Caco-2 (cell line): ENCODE measurements at places on chromosomes 4 and X.

DNA sequence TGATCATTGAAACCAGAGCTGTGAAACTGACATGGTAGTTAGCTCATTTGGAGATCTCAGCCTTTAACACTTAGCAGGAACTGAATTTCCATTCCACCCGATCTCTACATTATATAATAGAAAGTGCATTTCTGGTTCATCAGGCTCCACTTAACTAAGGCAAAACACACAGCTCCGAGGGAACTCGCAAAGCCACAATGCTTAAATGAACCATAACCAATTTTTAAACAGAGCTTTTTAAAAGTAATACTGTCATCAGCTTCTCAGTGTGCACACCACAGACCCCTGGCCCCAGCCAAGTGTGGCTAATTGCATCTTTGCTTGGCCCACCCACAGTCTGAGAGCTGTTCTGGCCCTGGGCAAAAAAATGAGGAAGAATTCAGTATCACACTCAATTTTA is 66.1 kb downstream of the DCHS2 start:
- no peak for DNase-seq

DNA sequence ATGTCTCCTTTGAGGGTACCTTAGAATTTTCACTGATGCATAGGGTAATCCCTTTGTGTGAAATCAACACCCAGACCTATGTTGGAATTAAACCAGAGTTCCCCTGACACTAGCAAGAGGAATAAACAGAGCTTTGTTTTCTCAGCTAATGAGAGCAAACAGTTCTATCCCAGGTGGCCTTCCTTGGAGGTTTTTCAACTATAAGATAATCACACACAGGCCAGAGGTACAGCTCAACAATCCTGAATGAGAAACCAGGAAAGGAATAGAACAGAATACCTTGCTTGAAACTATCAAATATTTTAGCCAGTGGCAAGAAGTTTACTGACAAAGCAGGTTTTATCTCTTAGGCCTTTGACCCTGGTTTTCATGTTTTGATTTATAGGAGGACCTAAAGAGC is 100.2 kb downstream of the OTC start:
- DNase-seq: no peak

DNA sequence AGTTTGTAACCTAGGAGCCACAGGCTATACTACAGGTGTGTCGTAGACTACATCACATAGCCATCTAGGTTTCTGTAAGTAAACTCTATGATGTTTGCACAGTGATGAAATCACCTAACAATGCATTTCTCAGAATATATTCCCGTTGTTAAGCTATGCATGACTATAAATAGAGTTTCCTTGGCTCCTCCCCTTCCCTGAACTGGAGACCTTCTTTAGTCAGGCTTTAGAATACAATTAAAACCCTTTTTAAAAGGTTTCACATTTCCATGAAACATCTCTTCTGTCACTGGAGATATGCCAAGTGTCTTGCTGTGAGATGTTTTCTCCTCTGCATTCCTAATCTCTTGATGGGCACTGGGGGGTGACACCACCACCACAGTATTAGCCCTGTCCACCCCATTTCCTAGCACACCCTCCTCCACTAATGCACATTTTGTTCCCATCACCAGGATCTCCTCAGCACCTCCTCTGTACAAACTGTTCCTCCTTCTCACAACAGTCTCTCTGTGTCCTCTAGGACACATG is 334.6 kb upstream of the CPEB2 start:
- no peak for DNase-seq

DNA sequence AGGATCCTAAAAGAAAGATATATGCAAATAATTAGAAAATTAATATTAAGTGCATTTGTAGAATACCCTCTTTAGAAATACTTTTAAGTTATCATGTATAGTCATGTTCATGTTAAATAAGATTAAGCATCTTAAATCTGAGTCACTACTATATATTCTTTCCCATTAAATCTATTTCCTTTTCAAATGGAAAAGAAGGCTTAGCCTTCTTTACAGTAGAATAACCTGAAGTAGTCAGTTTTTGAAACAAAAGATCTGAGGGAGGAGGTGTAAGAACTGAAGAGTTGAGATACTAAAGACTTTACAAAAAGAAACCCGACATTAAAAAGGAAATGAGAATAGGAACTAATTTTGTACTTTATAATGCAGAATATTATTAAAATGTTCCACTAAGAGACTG is 14.7 kb upstream of the HSD17B13 start:
- no peak for DNase-seq

DNA sequence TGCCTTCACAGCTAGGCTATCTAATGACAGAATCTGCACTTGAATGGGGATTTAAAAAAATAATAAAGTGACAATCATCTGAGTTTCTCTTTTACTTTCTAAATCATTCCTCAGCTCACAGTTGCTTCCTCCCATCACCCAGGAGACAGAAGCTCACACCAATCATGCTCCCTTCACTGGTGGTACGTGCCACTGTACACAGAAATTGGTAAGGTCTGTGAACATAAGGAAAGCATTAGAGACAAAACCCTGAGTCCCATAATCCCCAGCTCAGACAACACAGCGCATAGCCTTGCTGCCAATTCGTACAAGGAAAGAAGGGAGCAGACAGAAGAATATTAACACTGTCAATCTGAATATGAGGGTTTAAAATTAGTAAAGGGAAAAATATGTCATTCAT is 133.1 kb downstream of the IDS start:
- DNase-seq: no peak

DNA sequence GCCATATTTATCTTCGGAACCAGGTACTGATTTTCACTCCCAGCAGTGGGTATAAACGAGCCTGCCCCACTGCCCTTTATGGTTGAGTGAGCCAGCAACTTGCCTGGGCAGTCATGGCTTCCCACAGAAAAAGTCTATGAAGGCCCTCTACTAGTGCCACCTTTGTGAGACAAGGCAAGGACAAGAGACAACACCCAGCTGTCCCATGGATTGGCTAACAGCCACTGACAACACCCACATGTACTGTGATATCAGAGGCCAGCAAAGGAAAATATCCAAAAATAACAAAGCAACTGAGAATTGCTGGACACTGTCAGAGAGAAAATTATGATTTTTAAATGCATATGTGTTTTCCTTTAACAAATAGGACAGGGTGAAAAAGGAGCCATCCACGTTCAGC is 248.4 kb upstream of the TTC29 start:
- DNase-seq: no peak

- DNase-seq: no peak
These were observed 20.6 kb downstream of the DCHS2 start for GRCh38 chr4:154471032-154471431.

DNA sequence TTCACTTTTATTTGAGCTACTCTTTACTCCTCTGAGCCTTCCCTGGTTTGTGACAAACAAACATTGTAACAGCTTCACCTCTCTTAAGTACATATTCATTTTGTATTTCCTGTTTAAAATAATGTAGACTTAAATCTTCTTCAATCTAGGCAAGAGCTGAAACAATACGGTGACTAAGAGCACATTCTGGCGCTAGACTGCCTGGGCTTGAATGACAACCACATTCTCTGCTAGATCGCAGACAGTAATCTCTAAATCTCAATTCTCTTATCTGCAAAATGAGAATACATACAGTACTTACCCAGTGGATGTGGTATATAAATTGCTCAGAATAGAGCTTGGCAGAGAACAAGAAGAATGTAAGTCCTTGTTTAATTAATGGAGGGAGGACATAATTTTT is 144.8 kb downstream of the ARAP2 start:
- no peak for DNase-seq

DNA sequence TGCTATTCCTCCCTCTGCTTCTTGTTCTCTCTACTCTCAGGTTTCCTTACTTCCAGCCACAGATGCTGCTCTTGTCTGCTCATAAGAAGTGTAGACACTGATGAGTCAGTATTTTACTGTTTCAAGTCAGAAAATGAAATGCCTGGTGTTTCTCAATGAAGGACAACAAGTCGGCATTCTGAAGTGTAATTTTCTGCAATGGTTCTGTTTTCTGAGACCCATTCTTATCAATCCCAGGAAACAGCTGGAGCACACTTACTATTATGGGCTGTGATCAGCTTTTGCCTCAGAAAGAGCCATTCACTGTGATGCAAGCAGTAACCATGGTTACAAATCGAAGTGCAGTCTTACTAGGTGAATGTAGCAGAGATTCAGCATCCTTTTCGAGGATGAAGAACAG is 42.0 kb downstream of the SLC4A4 start:
- no peak for DNase-seq

GRCh38 chr4:128444544-128445302 is 157.1 kb upstream of the PGRMC2 start:
- DNase-seq: no peak

DNA sequence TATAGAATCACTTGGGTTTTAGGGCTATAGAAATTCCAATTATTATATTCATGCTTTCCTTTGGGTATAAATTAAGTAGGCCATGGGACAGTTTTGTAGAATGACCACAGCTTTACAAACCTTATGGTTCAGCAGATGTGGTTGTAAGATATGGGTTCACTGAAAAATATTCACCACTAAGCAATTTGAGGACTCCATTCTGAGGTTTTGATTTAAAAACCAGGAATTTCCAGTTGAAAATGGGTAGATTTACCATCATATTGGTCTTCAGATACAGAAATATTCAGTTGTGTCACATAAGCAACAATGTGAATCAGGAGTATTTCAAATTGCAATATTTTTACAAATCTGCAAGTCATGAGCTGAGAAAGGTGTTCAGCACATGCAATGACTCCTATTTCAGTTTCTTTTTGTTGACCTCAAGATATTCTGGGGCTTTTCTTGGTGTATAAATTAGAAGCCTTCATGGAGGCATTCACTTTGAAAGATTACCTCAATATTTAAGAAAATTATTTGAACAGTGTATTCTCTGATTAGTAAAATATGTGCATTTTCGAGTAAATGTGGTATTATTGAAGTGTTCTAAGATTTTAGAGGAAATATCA is 218.4 kb upstream of the HCCS start:
- DNase-seq: no peak

GRCh38 chr4:93670434-93670833 is 158.1 kb upstream of the ATOH1 start:
- DNase-seq: no peak

DNA sequence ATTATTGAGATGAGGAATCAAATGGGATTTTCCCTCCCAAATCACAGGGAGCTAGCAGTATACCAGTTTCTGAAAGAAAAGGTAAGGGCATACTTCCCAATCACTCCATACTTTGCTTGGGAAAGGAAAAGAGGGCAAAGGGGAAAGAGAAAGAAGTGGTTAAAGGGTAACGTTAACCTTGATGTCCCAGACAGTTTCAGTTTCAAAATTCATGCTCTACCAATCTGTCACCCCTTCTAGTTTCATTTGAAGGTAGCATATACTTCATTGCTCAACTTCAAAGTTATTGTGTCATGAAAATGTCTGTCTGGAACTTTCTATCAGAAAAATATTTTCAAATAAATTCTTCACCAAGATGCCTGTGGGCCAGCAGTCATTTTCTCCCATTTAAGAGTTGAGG is 16.0 kb downstream of the TNMD start:
- DNase-seq: no peak

- no peak for DNase-seq
These were observed 394.9 kb upstream of the PABPC5 start for GRCh38 chrX:91039777-91040176.

GRCh38 chrX:76127341-76127740 is 45.5 kb upstream of the PBDC1 start:
- DNase-seq: peak; percentile 60

GRCh38 chr4:90030202-90030601 is 97.0 kb upstream of the CCSER1 start:
- no peak for DNase-seq

GRCh38 chr4:87523307-87523706 is 5.9 kb downstream of the SPARCL1 start:
- DNase-seq: no peak

- no peak for DNase-seq
These were observed 94.3 kb downstream of the FAM193A start for GRCh38 chr4:2630556-2631273.

GRCh38 chr4:38094419-38094818 is 134.2 kb downstream of the PTTG2 start:
- no peak for DNase-seq

DNA sequence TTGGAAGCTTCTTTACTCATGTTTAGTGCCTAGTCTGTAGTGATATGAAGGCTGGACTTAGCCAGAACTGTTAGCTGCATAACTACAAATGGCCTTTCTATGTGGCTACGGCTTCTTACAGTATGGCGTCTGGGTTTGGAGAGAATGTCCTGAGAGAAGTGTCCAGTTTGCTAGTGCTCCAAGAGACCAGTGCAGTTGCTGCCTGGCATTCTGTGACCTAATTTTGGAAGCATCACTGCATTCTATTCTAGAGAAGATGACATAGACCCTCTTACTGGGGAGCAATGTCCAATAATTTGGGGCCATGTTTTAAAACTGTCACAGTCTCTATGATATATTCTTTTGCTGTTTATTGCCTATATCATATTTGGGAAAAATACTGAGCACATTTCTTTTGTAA is 74.2 kb downstream of the STAG2 start:
- no peak for DNase-seq

- no peak for DNase-seq
These were observed 5.0 kb upstream of the ADGRL3 start for GRCh38 chr4:61195101-61195500.

DNA sequence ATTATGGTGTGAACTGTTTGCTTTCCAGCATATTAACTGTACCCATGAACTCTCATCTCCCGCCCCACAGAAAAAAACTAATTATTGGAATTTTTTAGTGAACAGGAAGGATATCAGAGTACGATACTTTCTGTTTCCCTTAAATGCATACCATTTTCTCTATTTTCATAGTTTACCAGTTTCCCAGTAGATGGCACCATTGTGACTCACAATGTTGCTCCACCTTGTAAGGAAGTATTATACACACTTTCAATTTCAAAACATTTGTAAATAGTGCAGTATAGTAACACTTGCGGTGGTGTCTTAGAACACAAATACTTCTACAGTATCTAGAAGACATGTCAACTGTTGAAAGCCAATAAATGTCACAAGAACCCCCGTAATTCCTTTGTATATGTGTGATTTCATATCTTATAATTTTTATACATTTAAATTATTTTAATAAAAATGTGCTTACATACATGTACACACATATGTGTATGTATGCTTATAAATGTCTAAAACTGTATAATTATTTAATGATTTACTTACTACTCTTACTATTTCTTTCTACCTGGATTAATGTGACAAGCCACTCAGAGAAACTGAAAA is 167.3 kb downstream of the SLIT2 start:
- DNase-seq: peak; percentile 14

- no peak for DNase-seq
These were observed 10.4 kb upstream of the TMEM255A start for GRCh38 chrX:120321520-120322281.

DNA sequence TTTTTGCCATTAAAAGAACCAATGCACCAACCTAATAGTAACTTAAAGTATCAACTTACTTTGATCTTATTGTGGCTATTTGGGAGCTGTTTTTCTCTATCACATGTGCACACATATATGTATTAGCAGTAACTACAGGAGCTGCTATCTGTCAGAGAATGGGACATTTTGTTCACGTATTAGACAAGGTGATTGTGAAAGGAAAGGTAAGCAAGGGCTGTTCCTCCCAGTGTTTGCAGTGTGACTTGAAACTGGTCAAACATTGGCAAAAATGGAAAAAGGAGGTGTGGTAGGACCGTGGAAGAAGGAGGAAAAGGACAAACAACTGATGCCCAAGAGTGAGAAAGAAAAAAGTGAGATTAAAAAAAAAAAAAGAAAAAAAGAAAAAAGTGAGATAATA is 43.1 kb upstream of the KLHL2 start:
- no peak for DNase-seq

GRCh38 chr4:10013722-10014121 is 7.6 kb downstream of the SLC2A9 start:
- peak; percentile 65 for DNase-seq
